ENCODE measurements at places on chromosomes 13 and 19. TPM values are rescaled to one million over a fixed set of nuclear protein-coding genes. Genes with fewer than 3 reads are reported as not detected.

DNA sequence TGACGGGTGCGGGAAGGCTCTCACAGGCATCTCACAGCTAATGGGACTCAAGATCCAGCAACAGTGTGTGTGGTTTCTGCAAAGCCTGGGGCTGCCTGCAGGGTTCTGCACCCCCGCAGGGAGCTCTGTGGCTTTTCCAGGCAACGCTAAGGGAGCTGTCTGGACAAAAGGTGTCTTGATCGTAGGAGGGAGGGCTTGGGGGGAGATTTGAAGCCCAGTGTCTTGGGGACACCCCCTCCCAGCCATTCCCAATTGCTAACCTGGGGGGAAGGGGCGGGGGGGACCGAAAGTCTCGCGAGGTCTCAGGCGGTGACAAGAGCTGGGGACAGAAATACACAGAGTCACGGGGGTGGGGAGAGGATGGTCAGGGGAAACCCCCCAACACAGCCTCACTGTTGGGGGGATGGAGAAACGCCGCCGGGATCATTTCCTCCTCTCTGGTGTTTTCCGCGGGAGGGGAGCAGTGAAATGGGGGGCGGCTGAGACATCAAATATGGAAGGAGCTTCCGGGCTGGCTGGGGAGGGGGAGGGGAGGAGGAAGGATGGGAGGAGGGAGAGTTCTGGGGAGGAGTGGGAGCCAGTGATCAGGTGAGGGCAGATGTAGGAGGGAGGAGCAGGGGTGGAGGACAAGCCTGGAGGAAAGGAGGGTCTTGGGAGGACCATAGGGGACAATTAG is 13.3 kb downstream of the KCNC3 start:
- peak; percentile 86 for DNase-seq
- peak overlapping the region; percentile 79 for H3K4me3 ChIP-seq
- H3K36me3 ChIP-seq, result no peaks in the 10 kb centered on the region

DNA sequence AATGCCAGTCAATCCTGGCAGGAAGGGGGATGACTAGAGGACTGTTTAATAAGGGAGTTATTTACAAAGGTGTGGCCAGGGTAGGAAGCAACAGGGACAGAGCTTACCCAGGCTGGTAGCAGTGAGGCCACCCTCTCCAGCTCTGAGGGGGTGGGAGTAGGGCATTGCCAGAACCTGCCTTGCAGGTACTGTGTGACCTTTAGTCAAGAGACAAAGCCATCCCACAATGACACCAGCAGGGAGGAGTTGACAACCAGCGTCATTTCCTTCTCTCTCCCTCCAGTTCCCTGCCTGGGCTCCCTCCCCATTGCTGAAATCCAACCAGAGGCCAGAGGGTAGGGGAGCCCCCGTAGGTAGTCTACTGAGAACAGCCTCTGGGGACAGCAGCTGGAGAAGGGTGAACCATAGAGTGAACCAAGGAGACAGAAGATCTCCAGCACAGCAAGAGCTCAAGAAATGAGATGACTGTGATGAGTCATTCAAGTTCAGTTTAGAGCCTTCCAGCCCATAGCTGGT is 33.3 kb upstream of the SPATA13 start:
- H3K36me3 ChIP-seq, result no peaks in the 10 kb centered on the region
- H3K27me3 ChIP-seq, result no peaks in the 10 kb centered on the region
- peaks cover 5% of the 10 kb centered on the region for H3K4me1 ChIP-seq
- no peak overlapping the region for H3K27ac ChIP-seq
- DNase-seq, result no peak

DNA sequence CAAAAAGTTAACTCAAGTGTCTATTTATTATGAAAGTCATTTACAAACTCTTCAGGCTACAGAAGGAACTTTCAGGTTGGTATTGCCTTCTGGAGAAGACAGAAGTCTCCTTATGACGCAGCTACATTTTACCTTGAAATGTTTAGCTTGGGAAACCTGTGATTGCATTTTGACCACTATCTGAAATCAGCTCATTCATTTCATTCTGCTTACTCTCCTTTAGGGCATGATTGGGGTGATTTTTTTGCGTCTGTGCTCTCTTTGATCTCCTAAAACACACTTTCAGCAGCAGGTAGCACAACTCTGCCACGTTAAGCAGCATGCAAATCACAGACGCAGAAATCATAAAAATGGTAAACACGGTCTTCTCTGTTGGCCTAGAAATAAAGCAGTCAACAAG is 9.6 kb downstream of the GJB6 start:
- no peaks in the 10 kb centered on the region for H3K36me3 ChIP-seq
- H3K4me3 ChIP-seq, result no peak overlapping the region
- 0 out of 2 replicates have a peak, but pooled peaks cover under 1% of the 10 kb centered on the region for H3K27me3 ChIP-seq
- H3K27ac ChIP-seq, result no peak overlapping the region
- H3K4me1 ChIP-seq, result no peaks in the 10 kb centered on the region
- DNase-seq, result no peak

GRCh38 chr19:43439032-43439708 is 24.5 kb downstream of the TEX101 start:
- H3K27me3 ChIP-seq, result no peaks in the 10 kb centered on the region
- H3K36me3 ChIP-seq, result no peaks in the 10 kb centered on the region
- no peaks in the 10 kb centered on the region for H3K4me1 ChIP-seq
- no peak overlapping the region for H3K4me3 ChIP-seq
- no peak overlapping the region for H3K27ac ChIP-seq
- no peak for DNase-seq

CACNG8 gene
- 3.9 TPM for total RNA-seq
